Osteocyte (in vitro differentiated cells): ENCODE measurements at places on chromosomes 4 and X.
A peak's percentile ranks its signal among the peaks of the same experiment; 100 is the strongest.

GRCh38 chr4:8652181-8653078 is 59.9 kb downstream of the CPZ start:
- DNase-seq, result peak; percentile 78

DNA sequence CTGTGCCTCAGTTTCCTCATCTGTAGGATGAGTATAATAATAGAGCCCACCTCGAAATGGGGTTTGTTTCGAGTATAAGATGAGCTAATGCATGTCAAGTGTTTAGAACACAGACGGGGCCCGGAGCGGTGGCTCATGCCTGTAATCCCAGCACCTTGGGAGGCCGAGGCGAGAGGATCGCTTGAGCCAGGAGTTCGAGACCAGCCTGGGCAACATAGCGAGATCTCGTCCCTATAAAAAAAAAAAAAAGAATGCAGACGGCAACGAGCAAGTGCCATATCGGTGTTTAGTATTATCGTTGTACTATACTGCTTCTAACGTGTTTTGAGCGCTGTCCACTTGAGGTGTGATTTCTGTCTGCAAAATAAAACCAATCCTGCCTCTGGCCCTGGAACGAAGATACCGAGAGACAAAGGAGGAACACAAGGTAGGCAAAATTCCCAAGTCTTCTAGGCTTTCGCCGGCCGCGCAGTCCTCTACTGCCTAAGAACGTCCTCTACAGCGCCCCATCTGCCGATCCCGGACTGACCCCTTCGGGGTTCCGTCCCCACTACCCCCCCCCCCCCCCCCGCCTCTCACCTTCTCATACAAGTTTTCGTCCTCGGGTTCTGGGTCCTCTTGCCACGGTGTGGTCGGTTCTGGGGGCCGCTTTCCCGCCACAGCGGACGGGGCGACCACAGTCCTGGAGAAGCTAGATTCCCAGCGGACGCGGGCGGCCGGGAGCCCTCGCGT is 442 bp downstream of the NDUFB11 start:
- no peak for DNase-seq

- no peak for DNase-seq
Observed at GRCh38 chrX:13219991-13220764, 99.7 kb downstream of the ATXN3L start.

DNA sequence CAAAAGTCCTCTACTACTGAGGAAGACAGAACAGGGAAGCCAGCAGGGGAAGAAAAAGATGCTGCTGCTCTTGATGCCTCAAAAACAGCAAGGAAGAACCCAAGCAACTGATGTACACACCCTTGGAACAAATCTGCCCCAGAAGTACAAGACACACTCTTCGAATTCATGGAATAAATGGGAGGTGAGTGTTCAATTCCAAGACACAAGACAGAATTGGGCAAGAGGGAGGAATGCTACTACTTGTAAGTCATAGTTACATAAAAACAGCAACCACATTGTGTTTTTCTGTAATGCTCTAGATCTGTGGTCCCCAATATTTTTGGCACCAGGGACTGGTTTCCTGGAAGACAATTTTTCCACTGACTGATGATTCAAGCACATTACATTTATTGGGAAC is 58.0 kb upstream of the H2AZ1 start:
- no peak for DNase-seq

DNA sequence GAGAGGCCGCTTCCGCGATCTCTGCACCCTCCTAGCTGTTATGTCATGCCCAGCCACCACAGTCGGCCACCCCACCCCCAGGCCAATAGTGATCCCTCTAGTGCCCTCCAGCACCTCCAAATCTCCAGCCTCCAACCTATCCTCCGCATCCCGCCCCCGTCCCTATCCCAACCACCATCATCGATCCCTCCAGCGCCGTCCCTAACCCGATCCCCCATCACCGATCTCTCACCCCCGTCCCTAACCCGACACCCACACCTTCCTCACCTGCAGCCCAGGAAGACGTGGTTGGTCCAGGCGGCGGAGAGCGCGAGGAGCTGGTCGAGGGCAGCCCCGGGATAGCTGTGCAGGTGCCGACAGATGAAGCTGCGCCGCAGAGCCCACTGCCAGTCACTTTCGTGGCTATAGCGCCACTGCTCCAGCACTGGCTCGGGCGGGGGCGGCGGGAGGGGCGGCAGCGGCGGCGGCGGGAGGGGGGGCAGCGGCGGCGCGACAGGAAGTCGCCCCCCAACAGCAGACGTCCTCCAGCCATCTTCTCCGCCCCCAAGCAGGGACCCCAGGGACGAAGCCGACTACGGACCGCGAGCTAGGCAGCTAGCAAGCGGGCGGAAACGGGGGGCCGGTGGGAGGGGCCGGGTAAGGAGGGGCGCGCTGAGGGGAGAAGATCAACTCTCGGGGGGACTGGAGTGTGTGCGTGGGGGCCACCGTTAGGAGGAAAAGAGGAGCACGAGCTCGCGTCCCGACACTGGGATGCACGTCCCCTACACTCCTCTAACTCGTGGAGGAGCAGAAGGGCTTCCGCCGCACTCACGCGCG is 552 bp downstream of the NKRF start:
- DNase-seq, result no peak
